T-helper 22 cell (primary cell): ENCODE measurements at places on chromosomes 3 and 15.

- no peak for DNase-seq
Observed at GRCh38 chr3:42827654-42828053, 18.4 kb downstream of the ACKR2 start.

DNA sequence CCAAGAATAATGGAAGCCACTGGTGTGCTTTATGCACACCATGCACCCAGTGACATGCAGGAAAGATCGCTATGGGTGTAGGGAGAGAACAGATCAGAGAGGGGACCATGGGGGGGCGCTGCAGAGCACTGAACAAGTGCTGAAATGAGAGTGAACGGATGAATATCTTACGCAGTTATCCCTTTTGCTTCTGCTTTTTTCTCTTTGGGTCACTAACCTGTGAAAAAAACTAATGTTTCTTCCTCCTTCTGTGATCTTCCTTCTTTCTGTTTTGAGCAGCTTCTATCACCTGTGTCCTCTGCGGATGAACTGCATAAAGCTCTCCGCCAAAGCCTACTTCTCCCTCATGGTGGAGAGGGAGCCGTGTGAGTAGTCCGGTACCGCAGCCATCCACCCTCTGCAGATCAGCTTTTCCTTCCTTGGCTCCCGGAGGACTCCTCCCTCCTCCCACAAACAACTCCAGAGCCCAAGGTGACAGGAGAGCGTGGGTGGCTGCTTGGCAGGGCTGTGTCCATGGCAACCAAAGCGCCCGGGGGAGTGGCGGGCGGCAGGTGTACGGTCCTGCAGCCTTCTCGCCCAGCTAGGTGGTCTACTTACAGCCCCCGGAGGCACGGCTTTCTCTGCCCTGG, 106.2 kb downstream of the DGKG start:
- no peak for DNase-seq

- no peak for DNase-seq
Observed at GRCh38 chr15:49852756-49853155, 231.9 kb downstream of the DTWD1 start.

- no peak for DNase-seq
Observed at GRCh38 chr15:42058791-42059190, 35.6 kb downstream of the PLA2G4D start.

GRCh38 chr3:186307594-186308221, 54.3 kb downstream of the DGKG start:
- no peak for DNase-seq

GRCh38 chr3:59267021-59267420, 217.2 kb upstream of the CFAP20DC start:
- DNase-seq: no peak

DNA sequence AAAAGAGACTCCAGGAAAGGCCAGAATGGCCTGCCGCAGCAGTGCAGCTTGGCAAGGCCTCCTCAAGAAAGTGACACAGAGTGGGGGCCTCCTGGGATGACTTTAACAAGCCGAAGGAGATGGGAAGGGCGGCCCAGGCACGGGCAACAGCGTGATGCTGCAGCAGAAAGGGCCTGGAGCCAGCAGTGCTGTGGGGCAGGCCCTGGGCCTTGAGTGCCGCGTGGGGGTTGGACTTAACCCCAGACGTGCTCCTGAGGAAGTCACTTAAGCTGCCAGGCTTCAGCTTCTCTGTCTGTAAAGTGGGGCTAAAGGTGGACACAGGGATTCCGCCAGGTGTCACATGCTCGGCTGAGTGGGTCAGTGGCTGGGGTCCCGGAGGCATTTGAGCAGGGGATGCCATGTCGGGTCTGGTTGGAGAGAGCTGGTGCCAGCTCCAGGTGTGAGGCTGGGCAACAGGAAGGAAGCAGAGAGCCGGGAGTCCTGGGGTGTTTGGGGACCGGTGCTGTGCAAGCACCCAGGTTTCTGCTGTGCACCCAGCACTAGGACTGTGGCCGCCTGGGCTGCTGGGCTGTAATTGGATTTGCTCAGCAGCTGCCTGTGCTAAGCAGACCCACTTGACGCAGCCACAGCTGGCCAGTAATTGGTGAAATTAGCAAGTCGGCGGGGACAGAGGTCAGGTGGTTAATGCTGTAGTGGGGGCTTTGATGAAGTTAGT, 7.8 kb downstream of the DNAJB8 start:
- DNase-seq: no peak

DNA sequence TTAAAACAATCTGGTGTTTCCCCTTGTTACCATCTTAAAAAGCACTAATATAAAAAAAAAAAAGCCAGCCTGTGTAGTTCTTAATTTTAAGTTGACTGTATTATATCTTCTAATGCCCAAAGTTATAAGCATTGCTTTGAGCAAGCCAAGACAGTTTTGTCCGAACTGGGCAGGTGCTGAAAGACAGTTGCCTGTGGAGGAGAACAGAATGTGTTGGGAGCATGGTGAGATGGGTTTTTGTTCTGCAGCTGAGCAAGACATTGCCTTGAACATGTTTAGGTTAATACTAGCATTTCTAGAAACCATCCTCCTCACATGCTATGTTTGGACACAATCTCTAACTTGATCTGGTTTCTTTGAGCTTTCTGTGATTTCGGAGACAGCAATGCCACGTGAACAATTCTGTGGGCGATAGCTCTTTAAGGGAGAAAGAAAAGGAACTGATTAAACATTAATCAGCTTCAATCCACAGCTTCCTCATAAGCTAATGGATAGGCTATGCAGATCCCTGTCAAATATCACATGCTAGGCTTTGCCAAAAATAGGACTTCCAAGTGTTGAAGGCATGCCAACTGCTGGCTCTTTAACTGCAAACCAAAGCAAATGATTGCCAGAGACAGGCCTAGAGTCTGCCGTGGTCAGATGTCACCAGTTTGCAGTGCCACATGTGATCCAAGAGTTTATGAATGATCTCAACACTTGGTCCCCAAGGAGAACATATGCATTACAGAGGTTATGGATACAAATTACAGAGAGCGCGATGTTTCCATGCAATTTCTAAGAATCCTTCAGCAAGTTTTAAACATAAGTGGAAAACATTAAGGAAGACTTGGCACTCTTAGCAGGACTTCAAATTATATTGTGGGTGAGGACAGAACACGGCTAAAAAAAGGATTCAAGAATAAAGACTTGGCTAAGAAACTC, 428.1 kb downstream of the ROBO2 start:
- no peak for DNase-seq

GRCh38 chr3:10140996-10141546, 507 bp upstream of the VHL start:
- no peak for DNase-seq

GRCh38 chr3:193714523-193715137, 121.6 kb downstream of the OPA1 start:
- DNase-seq: no peak

- DNase-seq: peak; percentile 22
Observed at GRCh38 chr15:98850961-98851572, 156.5 kb downstream of the PGPEP1L start.

DNA sequence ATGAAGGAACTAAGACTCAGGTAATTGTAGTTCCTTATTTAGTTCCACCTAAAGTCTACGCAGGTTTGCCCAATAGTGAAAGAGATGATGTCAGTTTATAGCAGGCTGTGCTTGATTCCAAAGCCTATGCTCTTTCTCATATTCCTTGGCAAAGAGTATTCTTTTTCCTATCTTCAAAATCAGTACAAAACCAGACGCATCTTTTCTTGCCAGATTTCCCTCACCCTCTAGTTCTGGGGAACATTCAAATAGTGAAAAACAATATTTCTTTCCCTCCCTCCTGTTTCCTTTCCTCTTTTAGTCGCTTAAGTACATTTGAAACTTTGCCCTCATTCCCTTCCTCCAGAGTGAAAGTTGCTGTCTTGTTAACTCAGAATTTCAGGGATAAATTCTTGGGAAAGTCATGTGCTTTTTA, 134.6 kb upstream of the PDZRN3 start:
- DNase-seq: no peak

- no peak for DNase-seq
Observed at GRCh38 chr15:62799037-62799436, 243.5 kb upstream of the TPM1 start.

GRCh38 chr15:38897551-38897950, 332.9 kb upstream of the RASGRP1 start:
- no peak for DNase-seq

DNA sequence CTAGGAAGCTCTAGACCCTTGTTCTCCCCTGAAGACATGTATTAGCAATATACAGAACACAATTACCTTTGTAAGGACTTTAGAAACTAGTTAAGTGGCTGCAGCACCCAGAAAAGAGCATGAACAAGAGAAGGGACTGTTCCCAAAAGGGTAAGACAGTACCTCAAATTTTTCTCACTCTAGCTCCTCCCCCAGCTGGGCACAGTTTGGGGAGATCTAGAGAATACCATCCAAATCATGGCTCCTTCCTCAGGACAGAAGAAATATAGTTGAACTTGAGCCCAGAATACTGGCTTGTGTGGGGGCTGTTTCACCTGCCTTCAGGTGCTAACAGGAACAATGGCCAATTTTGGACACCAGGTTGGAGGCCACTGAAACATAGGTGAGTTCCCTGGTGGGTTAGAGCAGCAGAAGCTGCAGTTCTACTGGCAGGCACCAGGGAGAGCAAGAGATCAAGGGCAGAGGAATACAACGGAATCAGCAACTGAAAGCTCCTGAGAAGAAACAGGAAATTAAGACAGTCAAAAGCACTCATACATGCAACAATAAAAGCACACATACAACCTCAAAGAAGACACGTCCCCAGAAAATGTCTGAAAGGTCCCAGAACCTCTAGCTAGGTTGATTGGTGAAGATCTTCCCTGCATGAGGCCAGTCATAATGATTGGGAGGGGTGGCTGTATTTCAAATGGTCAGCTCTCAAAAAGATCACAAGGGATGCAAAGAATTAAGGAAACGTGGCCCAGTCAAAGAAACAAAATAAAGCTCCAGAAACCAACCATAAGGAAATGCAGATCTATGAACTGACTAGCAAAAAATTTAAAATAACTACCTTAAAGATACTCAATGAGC, 104.9 kb upstream of the ASB14 start:
- no peak for DNase-seq

- DNase-seq: no peak
Observed at GRCh38 chr3:60188803-60189202, 1062.4 kb downstream of the FHIT start.

DNA sequence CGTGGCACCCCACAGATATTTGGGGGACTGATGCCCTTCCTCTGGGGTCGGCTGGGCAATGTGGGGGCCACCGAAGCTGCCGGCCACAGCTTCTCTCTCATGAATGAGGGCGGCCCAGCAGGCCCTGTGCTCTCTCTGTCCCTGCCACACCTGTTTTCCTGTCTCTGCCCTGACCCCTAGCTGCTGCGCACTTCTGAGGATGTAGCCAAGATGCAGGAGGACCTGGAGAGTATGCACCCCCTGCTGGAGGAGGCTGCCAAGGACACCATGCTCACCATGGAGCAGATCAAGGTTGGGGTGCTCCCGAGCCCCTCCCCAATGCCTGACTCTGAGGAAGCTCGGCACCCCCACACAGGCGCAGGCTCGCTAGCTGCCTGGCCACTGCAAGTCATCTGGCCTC, 59.7 kb downstream of the SEMA3G start:
- no peak for DNase-seq

- DNase-seq: no peak
Observed at GRCh38 chr15:50813089-50813488, 47.6 kb upstream of the SPPL2A start.
